ENCODE measurements at places on chromosomes 2 and 18.

DNA sequence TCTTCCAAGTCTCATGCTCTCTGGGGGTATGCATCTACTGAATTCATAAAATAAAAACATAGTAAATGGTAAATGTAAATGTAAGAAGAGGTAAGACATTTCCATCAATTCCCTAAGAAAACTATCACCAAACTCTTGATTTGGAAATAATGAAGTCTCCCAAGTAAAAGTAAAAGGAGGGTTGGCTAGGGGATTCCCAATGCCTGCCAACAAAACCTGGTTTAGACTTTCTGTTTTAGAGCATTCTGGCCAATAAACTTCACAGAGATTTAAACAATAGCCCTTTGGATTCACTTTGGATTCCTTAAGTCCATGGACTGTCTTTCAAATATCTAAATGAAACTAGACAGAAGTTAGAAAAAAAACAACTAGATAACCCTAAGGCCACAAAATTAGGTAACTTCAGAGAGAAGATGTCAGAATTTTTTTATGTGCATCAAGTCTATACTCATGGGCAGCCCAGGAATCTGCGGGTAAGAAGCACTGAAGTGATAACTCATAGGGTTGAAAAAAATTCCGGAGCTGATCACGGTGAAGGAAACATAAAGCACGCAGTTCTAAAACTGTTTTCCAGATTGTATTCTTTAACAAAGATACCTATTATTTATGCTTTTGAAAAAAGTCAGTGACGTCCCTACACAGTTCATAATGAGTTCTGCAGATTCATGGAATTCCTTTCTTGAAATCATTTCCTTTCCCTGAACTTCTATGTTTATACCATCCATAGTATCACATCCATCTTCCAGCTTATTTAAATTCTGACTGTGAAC, 263.6 kb downstream of the AFF3 start:
- no peak for DNase-seq

GRCh38 chr2:1236606-1237005, 176.7 kb upstream of the TPO start:
- DNase-seq = no peak

- DNase-seq = no peak
Measured at GRCh38 chr18:70991577-70991976, 702.7 kb downstream of the SOCS6 start.

GRCh38 chr18:48767090-48767690, 183.6 kb downstream of the SMAD7 start:
- DNase-seq = no peak

DNA sequence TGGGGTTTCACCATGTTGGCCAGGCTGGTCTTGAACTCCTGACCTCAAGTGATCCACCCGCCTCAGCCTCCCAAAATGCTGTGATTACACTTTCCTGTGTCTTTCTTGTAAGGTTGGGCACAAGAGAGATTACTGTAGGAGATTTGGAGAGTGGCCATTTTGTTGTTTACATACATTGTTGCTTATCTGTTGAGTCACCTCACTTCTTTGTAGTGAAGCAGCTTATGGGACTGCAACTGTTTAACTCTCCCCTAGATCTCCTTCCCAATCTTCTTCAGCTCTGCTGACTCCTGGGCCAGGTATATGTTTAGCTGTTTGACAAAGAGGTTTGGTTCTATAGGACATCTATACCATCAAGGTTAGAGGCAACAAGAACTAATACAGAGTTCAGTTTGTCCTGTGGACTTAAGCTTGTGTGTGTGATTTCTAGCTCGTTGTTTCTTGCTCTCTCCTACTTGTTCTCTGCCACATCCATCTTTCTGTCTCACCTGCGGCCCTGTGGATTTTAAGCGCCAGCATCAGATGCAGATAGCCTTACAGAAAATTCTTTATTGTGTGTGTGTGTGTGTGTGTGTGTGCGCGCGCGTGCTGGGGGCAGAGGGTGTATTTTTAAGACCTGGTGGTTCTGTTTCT, 95.4 kb downstream of the HAUS1 start:
- DNase-seq = no peak

DNA sequence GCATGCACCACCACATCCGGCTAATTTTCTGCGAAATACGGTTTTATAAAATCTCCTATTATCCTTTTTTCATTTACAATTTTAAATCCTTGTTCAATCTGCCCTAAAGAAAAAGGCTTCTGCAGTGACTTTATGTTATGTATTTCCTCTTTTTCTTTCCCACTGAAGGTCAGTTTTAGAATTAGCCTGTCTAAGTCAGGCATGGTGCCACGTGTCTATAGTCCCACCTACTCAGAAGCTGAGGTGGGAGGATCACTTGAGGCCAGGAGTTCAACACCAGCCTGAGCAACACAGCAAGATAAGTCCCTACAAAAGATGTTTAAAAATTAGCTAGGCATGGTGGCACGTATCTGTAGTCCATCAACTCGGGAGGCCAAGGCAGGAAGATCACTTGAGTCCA, 39.8 kb upstream of the TNFRSF11A start:
- no peak for DNase-seq

- no peak for DNase-seq
Measured at GRCh38 chr2:105904938-105905337, 160.2 kb downstream of the NCK2 start.

DNA sequence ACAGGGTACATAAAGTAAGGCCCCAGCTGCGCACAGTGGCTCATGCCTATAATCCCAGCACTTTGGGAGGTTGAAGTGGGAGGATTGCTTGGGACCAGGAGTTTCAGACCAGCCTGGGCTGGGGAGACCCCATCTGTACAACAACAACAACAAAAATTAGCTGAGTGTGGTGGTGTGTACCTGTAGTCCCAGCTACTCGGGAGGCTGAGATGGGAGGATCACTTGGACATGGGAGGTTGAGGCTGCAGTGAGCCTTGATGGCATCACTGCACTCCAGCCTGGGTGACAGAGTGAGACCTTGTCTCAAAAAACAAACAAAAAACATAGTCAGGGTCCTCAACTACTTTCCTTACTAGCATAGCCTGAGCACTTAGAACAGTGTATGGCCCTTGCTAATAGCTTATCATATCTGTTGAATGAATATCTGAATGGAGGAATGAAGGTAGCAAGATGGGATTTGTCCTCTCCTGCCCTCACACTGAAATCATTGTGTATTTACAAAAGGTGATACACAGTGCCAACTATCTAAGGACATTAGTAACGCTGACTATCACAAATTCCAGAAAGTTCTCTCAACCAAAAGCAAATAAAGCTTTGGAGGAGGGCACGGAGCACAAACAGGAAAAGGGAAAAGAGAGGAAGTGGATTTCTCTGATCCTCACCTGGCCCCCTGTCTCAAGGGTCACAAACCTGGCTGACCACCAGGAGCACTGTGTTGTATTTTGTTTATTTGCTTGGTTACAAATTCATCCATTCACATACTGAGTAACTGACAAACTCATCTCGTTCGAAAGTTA, 38.1 kb downstream of the L3MBTL4 start:
- DNase-seq = no peak

- DNase-seq = no peak
Measured at GRCh38 chr18:75533950-75534349, 106.4 kb upstream of the SMIM21 start.

GRCh38 chr2:168457190-168457895, 1.3 kb downstream of the CERS6 start:
- DNase-seq = no peak

GRCh38 chr2:46803911-46804670, 111.5 kb downstream of the MCFD2 start:
- DNase-seq = no peak

- DNase-seq = no peak
Measured at GRCh38 chr2:82795446-82795845, 1663.6 kb downstream of the SUCLG1 start.

- no peak for DNase-seq
Measured at GRCh38 chr2:21787941-21788340, 664.2 kb downstream of the TDRD15 start.

GRCh38 chr2:190215620-190216019, 104.0 kb downstream of the HIBCH start:
- DNase-seq = no peak

DNA sequence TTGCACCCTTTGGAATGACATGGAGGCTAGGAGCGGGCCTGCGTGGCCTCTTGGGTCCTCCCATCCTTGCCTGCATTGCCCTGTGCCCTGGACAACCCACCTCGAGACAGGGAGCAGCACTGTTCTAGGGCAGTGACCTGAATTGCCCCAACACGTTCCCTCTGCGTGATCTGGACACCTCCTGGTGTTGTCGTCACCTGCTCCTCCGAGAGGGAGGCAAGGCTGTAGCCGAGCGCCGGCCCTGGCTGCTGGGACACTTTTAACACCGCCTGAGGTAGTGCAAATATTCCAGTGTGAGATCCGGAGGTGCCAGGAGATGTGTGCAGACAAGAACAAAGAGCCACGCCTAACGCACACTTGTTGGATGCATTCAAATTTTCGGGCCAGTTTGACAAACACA, 131.5 kb downstream of the SMAD7 start:
- no peak for DNase-seq

GRCh38 chr2:53202063-53202462, 565.5 kb upstream of the CHAC2 start:
- no peak for DNase-seq

- no peak for DNase-seq
Measured at GRCh38 chr2:83970217-83970929, 488.7 kb downstream of the SUCLG1 start.

DNA sequence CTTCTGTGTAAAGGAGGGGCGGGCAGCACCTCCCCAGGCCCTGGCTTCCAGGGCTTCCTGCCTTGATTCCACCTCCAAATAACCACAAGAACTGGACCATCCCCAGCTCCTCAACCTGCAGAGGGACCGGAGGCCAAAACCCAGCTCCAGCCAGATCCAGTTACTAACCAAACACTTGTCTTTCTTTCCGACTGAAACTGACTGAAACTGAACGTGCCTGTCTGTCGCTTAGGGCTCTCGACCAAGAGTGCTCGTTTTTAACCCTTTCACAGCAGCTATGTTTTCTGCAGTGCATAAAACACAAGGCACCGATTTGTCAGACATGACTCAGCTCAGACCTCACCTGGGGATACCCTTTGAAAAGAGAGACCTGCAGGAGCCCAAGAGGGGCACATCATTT, 249.9 kb upstream of the SIX2 start:
- no peak for DNase-seq

DNA sequence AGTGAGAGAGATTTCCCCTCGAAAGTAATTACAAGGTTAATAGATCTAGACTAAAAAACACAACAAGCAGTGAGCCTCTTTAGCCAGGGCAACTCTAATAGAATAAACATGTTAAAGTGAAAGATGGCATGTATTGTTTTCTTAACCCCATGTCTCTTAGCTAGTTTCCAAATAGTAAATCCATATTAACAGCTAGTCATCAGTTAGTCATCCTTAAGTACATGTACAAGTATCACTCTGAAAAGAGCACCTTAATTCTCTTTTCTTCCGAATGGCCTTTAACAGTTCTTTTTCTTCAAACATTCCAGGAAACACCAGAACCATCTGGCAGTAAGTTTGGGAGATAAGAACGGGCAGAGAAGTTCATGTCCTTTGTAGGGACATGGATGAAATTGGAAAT, 1480.0 kb downstream of the LRP1B start:
- no peak for DNase-seq

- no peak for DNase-seq
Measured at GRCh38 chr18:24934258-24934932, 417.6 kb downstream of the ZNF521 start.

DNA sequence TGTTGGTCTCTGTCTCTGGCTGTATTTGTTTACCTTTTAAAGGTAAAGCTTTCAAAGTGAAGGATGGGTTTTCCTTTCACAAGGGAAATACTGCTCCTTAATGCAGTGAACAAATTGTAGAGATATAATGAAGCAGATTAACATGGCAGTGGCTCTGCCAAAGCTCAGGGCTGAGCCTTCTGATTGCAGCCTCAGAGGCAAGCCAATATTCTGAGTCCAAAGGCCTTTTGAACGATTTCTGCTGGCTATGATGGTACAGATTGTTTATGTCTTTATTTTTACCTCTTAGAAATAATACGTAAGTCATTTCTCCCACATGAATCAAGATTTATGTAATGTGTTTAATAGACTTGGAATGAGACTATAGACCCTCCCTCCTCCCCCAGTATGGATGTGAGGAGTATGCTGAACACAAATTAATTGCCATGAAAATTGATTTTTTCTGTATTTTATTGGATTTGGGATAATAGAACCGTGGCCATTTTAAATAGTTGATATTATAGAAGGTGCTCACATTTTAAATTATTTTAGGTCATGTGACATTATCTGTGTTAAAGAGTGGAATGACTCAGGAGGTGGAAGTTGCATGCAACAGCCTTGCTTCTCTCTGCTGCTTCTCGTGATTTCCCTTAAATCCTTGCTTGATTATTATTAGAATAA, 772 bp downstream of the SCN2A start:
- DNase-seq = no peak

DNA sequence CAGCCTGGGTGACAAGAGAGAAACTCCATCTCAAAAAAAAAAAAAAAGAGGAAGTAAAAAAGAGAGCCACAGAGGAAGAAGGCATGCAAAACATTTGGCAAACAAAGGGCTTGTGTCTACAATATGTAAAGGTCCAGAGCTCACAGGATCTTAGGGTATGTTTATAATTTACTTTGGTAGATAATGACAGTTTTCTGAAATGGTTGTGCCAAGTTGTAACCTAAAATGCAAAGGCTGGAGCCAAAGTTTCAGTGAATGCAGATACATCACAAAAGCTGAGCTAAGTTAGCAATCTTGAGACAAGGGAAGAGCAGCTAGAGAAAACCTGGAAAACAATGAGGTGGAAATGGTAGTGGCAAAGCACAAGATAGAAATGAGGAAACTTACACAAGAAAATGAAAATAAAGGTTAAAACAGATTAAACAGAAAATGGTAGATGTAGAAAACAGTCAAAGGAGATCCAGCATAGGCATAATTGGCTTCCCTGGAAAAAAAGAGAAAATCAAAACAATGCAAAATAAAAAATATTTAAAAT, 77.5 kb upstream of the HK2 start:
- DNase-seq = no peak

DNA sequence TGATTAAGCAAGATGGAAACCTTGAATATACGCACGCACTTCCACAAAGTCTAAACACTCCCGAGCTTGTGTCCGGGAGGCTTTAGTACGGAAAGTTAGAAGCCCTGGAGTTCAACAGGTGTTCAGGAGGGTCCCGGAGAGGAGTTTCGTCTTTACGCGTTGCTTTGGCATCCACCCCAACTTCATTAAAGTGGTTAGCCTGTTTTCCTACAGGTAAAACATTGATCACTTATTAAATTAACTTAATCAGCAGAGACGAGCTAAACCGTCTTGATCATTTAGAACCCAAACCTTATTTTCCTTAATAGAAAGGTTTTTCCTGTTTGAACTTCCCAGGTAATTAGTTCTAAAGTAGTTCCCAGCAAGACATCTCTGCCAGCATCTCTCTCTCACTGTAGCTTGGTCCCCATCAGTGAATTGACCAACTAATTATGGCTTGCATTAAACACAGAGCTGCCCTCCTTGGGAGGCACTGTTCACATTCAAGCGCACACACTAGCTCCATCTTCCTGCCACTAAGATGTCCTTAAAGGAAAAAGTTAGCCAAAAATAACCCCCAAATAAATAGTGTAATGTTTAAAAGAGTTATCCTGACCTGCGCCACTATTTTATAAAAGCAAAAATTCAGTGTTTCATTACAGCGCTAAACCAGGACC, 1.4 kb downstream of the NPAS2 start:
- no peak for DNase-seq

GRCh38 chr18:9715978-9716774, 8.1 kb downstream of the RAB31 start:
- no peak for DNase-seq

- DNase-seq = no peak
Measured at GRCh38 chr18:2644535-2644934, 11.0 kb upstream of the SMCHD1 start.

- no peak for DNase-seq
Measured at GRCh38 chr18:36848609-36849008, 19.7 kb downstream of the KIAA1328 start.
